Stimulated activated CD4-positive, alpha-beta T cell treated with anti-CD3 and anti-CD28 coated beads, Interleukin-2, amount 100 ng/mL, for 24 hours (primary cell): ENCODE measurements at places on chromosomes 2 and 18.

GRCh38 chr2:151760139-151760650, 25.9 kb upstream of the NEB start:
- DNase-seq = no peak

DNA sequence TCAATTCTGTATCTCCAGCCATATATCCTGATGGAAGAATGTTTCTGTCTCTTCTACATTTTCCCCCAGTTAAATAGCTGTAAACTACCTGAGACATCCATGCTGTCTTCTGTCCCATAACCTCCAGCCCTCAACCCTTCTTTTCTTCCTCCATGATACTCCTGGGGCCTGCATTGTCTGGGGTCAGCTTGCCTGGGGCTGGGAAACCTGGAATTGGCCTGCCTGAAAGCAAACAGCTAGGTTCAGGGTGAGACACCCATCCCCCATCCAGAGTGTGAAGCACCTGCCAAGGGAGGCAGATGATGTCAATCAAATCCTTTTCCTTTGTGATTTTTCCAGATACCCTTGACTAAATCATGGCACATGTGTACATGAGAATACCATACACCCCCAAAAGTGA, 313.7 kb upstream of the MGAT5 start:
- DNase-seq = no peak

DNA sequence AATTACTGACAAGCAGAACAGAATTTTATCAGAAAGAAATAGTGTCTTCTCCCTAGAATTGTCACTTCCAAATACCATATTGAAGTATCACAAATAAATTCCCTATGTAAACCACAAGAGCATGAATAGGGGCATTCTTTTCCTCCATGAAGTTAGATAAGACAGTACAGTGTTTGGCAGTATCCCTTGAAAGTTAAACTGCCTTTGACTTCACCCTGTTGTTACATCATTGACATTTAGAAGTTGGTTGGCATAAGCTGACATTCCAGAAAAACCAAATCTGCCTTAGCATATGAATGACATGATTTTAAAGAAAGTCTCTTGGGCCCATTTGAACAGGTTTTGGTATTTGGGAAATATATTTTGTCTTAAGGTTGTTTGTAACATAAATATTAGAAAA, 50.2 kb upstream of the OSR1 start:
- DNase-seq = no peak

DNA sequence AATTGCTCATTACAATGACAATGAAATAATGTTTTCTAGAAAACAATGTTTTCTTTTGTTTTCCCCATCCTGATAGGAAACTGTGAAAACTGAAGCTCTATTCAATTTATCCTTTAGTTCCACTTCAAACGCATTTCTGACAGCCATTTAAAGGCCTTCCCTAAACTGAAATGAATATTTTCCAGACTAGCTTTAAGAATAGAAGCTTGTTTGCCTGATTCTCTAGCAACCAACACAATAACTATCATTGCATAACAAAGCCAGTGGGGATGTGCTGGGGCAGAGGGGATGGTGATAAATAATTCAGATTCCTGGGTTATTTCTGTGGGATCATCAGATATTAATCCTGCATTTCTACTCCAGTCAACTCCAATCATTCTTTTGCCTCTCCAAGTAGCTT, 427.1 kb downstream of the RND3 start:
- no peak for DNase-seq
